Aorta (tissue), 5 donors: ENCODE measurements at places on chromosomes 3 and 15. TPM values are rescaled to one million over a fixed set of nuclear protein-coding genes. Genes with fewer than 3 reads are reported as not detected.
A peak's percentile ranks its signal among the peaks of the same experiment; 100 is the strongest.

DNA sequence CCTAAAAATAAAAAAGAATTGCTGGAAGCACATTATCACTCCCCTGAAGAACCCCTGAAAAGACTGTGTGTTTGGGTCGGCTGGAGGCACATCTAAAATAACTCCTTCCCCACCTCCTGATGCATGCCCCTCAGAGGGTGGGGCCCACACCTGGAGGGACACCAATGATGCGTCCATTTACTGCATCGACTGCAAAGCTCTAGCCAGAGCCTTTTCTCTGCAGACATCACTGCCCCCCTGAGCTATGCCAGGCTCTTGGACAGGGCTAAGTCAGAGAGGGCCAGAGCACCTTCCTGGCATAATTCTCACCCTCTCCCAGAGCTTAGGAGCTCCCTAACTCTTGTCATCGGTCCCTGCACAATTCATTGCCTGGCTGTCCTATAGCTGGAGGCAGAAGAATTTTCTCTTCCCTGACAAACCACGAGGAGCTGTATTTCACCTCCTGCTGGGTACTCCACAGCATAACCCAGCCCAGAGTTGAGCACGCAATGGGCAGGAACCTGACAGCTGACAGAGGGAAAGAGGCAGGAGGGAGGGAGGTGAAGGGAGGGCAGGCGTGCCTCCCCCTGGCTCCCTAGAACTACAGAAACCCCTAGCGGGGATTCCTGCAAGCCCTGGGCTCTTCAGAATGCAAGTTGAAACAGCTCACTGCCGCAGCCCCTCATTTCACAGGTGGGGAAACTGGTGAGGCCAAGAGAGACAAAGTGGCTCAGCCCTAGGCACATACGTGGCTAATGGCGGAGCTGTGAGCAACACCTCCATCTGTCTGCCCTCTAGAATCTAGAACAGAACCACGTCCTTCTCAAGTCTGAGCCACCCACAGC is 46.6 kb downstream of the XXYLT1 start:
- peak; percentile 64 for DNase-seq

- DNase-seq, result no peak
Measured at GRCh38 chr3:23665741-23666140, 140.0 kb upstream of the UBE2E1 start.

- peak; percentile 85 for DNase-seq
Measured at GRCh38 chr15:89912674-89913396, at the start of gene ARPIN. Gene ARPIN, minus strand, starts transcription at chr15:89912952. Its CDS starts 117 bp downstream, at chr15:89912835.

DNA sequence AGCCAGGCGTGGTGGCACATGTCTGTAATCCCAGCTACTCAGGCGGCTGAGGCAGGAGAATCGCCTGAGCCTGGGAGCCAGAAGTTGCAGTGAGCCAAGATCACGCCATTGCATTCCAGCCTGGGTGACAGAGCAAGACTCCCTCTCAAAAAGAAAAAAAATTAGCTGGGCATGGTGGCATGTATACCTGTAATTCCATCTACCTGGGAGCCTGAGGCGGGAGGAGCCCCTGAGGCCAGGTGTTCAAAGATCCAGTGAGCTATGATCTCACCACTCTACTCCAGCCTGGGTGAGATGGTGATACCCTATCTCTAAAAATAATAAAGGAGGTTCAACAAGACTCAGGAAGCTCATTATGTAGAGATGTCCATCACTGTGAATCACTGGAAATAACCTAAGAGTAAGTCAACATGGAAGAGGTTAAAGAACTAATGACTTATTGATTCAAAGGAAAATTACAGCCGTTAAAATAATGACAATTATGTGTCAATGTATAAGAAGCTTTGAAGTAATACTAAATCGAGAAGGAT is 19.8 kb upstream of the RAB7A start:
- no peak for DNase-seq

DNA sequence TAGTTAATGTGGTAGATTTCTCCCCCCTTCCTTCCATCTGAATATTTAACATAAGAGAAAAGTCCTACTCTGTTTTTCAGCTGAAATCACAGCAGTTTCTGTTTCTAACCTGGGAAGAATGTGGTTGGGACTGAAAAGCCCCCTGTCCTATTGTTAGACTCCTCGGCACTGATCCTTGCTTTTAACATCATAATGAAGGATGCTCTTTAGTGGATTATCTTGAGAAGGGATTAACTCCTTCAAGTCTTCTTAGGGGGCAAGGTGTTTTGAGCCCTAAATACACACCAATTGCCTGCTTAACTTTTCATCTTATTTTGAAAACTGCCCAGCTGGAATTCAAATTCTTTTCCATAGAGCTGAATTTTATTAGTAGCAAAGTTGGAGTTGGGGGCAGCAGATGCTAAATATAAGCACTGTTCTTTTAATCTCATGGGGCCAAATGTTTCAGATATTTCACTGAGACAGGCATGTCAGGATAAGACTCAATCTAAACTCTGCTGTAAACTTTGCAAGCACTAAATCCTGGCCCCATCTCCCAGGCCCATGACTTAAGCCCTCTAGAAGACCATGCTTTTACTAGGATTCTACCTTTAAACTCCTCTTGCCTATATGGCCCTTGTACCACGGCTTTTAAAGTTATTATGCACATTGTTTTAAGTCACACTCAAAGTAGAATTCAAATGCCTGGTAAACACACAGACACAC is 243.2 kb upstream of the NR2F2 start:
- no peak for DNase-seq

The NUTM1 gene
- not detected for total RNA-seq

DNA sequence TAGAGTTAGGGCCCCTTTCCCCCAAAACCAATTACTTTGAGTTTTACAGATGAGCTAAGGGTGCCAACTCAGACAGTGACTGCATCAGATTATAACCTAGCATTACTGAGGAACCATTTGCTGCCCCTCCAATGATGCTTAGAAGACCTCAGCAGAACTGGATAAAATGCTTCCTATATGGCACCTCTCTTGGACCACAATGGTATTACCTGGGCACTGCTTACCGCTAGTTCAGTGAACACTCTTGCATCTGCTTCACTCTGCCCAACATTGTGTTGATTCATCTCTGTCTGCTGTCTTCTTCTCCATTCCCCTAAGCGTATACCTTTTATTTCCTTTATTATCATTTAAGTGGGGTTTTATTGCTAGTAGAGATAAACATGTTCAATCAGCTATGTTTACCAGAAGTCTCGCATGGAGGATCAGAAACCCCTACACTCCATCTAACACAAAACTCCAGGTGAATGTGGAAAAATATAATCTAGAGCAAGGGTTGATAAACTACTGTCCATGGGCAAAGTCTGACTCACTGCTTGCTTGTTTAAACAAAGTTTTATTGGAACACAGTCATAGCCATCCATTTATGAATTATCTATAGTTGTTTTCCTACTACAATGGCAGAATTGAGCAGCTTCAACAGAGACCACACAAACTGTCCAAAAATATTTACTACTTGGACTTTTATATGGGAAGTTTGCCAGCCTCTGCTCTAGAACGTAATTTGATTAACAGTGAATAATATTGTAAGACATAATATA is 100.2 kb upstream of the PTX3 start:
- no peak for DNase-seq

The SEMA3F gene
- 40.3 TPM for total RNA-seq

- DNase-seq, result peak; percentile 43
Measured at GRCh38 chr3:52400275-52400793, 44.6 kb downstream of the SEMA3G start.

- DNase-seq, result peak; percentile 93
Measured at GRCh38 chr15:90388462-90389380, 679 bp downstream of the IQGAP1 start.

DNA sequence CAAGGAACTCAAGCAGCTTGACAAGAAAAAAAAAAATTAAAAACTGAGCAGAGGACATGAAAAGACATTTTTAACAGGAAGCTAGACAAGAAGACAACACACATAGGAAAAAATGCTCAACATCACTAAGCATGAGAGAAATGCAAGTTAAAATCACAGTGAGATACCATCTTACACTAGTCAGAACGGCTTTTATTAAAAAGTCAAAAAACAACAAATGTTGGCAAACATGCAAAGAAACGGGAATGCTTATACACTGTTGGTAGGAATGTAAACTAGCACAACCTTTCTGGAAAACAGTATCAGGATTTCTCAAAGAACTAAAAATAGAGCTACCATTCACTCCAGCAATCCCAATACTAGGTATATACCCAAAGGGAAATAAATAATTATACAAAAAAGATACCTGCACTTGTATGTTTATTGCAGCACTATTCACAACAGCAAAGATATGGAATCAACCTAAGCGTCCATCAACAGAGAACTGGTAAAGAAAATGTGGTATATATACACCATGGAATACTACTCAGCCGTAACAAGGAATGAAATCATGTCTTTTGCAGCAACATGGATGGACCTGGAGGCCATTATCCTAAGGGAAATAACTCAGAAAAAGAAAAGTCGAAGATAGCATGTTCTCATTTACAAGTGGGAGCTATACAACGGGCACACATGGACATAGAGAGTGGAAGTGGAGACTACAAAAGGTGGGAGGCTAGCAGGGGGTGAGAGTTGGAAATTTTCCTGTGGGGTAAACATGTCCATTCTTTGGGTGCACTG is 5.2 kb downstream of the GOLIM4 start:
- DNase-seq, result no peak

DNA sequence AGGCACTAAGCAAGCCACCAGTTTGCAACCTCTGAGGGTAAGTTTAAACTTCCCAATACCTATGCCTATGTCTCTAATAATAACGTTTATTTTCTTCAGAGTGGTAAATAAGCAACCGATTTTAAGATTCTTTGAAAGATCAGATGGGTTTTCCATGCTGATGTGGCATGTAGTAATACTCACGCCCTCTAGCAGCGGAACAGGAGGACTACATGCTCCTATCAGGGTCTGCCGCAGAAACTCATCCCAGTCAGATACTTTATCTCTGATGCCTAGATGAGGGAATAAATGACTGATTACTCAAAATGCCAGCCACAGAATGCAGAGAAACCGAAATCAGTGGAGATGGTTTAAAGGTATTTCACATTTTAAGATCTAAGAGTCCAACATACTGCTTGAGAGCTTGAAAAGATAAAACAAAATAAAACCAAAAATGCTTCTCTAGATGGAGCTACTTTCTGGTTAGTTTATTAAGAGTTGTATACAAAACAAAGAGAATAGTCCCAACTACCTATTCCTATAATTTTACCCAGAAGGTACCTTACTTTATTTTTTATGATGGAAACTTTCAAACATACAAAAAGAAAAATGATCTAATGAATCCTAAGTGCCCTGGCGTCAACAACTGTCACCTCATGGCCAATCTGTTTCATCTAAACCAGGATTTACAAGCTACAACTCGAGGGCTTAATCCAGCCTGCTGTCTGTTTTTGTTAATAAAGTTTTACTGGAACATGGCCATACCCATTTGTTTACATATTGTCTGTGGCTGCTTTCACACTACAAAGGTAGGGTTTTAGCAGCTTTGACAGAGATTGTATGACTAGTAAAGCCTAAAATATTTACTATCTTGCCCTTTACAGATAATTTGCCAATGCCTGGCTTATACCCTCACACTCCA is 37.5 kb upstream of the STIMATE start:
- DNase-seq, result peak; percentile 52

GRCh38 chr3:38140326-38141172 is 2.1 kb downstream of the MYD88 start:
- no peak for DNase-seq

DNA sequence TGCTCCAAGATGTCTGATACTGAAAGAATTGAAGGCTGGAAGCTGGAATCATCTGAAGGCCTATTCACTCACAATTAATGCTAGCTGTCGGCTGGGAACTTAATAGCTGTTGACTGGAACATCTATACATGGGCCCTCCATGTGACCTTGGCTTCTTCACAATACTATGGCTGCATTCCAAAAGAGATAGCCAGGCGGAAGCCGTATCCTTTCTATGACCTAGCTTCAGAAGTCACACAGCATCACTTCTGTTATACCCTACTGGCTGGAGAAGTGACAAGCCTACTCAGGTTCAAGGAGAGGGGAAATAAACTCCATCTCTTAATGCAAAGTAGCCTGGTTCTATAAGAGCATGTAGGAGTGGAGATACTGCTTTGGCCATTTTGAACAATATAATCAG is 50.9 kb upstream of the SPRED1 start:
- DNase-seq, result no peak

DNA sequence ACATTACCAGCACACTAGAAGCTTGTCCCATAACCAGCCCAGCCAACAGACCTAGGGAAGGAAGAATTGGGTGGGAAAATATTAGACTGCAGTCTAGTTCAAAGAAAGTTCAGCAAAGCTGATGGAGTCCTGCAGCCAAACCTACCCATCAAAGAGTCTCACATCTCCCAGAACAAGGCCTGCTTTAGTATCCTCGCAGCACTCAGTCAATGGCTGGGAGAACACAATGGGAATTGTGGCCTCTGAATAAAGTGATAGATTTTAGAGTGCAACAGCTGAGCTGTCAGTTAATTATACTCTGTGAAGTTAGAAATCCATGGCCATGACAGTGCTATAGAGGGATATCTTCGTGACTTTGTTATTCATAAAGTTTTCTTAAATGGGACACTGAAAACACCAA is 207.2 kb upstream of the NAALADL2 start:
- no peak for DNase-seq

- DNase-seq, result no peak
Measured at GRCh38 chr3:103059432-103059831, 624.6 kb downstream of the ZPLD1 start.

- no peak for DNase-seq
Measured at GRCh38 chr3:60579734-60580133, 671.5 kb downstream of the FHIT start.

GRCh38 chr3:100580147-100580546 is 29.3 kb upstream of the ADGRG7 start:
- no peak for DNase-seq

DNA sequence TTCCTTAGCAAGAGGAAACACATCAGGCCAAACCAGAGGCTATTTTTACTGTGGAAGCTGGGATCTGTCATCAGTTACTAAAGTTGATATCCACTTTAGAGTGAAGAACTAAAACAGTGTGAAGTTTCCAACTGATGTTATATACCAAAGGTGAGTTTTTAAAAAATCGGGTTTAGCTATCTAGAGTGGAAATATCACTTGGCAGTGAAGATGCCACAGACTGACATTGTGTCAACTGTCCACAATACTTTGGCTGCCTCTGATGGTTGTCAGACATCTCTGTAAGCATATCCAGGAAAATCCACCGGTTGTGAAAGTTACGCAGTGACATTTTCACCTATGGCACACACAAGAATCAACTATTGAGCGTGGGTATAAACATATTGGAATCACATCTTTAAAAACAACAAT is 9.2 kb downstream of the ZIC1 start:
- DNase-seq, result no peak

- DNase-seq, result peak; percentile 65
Measured at GRCh38 chr3:195729476-195730251, 8.9 kb downstream of the MUC20 start.
